ENCODE measurements at places on chromosomes 13 and 19.

DNA sequence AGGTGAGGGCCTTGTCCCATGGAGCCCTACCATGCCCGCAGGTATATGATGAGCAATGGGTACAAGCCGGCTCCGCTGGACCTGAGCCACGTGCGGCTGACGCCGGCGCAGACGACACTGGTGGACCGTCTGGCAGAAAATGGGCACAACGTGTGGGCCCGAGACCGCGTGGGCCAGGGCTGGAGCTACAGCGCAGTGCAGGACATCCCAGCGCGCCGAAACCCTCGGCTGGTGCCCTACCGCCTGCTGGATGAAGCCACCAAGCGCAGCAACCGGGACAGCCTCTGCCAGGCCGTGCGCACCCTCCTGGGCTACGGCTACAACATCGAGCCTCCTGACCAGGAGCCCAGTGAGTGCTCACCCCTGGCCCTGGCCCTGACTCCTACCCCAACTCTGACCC, 32.6 kb downstream of the RYR1 start:
- no peak for DNase-seq

GRCh38 chr19:29817316-29817715, 5.5 kb downstream of the CCNE1 start:
- no peak for DNase-seq

DNA sequence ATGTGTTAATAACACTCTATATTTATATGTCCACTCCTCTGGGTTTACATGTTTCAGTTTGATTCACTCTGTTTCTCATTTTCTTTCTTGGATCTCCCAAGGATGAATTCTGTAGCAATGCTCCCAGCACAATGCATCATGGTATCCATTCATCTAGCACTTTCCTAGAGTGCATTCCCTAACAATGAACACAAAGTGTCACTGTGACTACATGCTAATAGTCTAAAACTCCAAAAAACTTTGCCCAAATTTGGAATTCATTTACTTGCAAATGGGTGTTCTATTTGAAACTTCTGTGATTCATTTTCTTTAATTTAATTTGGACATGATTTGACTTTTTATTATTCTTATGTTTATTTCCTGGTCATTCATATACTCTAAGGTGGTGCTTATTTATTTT, 286.3 kb downstream of the POU4F1 start:
- peak; percentile 6 for DNase-seq

DNA sequence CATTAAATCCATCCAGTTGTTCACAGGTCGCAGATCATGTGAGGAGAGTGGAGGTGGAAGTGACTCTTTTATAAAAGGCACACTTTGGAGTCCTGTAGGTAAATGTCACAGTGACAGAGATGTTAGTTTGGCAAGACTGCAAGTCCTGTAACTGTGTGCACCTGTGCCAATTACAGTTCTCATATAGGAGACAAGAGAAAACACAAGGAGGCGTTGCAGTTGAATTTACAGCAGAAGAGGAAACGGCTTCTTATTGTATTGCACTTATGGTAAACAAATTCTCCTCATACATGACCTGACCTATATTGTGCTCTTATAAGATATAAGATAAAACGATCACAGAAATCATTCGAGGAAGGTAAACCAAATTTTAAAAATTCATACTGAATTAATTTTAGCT, 732.8 kb upstream of the SLC10A2 start:
- DNase-seq = no peak

- DNase-seq = no peak
Measured at GRCh38 chr13:89465366-89465765, 1794.2 kb downstream of the SLITRK5 start.

DNA sequence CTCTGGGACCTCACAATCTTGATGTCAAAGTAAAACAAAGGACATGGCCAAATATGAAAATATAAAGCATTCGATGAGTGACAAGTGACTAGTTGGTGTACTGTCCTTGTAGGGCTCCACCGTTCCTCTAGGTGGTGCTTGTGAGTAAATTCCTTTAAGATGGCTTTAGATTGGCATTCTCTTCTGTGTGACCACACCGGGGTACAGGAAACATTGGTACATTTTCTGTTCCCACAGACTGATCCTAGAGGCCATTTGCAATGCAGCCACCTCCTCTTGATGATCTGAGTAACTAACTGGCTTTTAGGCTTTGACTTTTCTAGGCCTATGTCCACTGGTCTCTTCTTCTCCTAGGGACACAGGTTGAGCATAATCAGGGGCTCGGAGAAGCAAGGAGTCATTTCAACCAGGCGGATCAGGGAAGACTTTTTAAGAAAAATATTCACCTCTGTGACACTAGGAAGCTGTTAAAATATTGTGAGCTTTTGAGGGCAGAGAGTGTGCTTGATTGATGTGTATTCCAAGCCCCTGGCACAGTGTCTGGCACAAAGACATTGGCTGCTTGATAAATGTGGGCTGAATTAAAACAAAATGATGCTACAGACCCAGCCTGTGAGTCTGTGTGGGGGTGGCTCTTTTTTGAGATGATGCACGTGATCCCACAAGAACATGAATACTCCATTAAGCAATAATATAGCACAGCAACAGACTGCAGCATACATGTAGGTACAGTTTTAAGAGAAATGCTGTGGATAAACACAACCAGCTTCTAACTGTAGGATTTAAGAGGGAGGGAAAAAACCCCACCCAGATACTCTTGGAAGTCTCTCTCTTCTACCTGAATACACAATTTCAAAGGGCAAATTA, 21.0 kb downstream of the EPSTI1 start:
- peak; percentile 70 for DNase-seq

- DNase-seq = peak; percentile 54
Measured at GRCh38 chr13:71218960-71219359, 648.0 kb downstream of the DACH1 start.

DNA sequence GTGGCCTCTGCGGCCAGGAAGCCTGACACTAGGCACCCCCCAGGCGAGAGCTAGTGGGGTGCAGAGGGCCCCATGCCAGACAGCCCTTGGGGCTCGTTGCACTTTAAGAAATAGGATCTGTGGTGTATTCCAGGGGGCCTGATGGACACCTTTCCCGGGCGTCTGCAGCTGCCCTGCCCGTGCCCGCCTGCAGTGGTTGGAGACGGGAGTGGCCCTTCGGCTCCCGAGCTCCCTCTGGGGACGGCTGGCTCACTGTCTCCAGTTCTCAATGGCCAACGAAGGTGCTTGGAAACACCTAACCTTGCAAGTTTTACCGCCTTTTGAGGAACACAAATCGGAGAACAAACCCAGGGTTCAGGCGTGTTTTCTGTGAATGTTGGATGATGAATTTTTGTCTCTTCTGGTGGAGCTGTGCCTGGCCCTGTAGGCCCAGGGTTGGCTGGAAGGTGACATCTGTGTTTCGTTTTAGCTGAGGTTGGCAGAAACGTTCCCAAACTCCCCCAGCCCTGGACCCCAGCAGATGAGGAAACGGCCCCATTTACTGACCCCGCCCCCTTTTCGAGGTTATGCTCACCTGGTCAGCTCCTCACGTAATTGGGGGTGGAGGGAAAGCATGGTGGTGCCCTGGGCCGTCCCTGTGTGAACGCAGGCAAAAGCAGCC, 17.4 kb upstream of the NPAS1 start:
- DNase-seq = no peak

GRCh38 chr13:105565136-105565727, 970.2 kb downstream of the EFNB2 start:
- no peak for DNase-seq

DNA sequence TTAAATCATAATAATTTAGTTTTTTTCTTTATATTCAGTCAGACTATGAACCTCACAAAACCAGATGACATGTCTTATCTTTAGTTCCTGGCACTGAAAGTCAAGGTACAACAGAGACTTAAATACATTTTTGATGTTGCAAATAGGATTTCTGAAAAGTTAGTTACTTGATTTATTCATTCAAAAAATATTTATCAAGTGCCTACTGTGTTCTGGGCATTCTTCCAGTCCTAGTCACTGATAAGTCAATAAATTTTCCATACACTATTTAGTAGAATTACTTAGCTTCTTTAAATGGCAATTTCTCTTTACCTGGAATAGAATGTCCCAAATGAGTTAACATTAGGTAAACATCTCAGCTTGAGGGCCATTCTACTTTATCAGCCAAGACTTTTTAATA, 938.3 kb upstream of the PCDH9 start:
- DNase-seq = no peak

- no peak for DNase-seq
Measured at GRCh38 chr13:110010404-110011138, 224.2 kb upstream of the IRS2 start.

DNA sequence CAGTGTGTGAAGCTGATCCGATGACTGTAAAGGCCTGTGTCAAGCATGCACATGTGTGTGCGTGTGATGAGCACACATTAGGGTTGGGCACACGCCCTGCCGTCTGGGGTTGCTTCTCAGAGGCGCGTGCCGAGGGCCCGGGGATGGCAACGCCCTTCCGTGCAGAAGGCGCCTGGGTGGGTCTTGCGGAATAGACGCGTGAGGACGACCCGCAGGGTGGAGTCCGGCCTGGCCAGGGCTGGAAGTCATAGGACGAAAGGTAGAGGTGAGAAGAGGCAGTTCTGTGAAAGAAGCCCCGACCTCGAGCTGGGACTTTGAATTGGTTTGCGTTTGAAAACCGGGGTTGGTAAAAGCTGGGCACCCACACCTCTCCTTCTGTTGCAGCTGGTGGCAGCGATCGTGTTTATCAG, 35.7 kb downstream of the TMEM255B start:
- DNase-seq = no peak

DNA sequence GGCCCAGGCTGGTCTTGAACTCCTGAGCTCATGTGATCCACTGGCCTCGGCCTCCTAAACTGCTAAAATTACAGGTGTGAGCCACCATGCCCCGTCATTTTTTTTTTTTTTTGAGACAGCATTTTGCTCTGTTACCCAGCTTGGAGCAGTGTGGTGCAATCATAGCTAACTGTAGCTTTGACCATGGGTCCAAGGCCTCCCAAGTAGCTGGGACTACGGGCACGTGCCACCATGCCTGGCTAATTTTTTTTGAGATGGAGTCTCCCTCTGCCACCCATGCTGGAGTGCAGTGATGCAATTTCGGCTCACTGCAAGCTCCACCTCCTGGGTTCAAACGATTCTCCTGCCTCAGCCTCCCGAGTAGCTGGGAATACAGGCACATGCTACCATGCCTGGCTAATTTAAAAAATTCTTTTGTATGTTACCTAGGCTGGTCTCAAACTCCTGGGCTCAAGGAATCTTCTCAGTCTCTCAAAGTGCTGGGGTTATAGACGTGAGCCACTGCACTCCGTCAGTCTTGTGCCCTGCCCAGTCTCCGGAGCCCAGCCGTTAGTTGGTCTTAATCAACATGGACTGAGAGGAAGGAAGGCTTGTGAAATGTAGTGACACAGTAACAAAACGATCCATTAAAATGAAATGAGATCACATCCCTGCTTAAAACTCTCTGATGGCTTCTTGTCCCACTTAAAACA, 1.4 kb upstream of the LRG1 start:
- DNase-seq = no peak

DNA sequence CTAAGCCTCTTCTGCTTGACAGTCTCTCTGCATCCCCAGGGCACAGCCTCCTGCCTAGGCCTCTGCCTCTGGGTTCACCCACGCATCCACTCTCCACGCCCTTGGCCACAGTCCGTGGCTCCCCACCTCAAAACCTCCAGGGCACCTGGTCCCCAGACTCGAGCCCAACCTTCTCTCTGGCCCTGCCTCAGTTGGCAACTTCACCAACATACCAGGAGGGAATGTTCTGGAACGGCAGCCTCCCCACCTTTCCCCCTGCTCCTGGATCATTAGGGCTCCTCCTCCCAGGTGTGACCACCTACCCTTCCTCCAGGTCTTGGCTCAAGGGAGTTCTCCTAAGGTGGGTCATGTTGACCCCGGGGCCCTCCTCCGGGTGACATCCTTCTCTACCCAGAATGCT, 69.1 kb downstream of the SOX1 start:
- DNase-seq = no peak

DNA sequence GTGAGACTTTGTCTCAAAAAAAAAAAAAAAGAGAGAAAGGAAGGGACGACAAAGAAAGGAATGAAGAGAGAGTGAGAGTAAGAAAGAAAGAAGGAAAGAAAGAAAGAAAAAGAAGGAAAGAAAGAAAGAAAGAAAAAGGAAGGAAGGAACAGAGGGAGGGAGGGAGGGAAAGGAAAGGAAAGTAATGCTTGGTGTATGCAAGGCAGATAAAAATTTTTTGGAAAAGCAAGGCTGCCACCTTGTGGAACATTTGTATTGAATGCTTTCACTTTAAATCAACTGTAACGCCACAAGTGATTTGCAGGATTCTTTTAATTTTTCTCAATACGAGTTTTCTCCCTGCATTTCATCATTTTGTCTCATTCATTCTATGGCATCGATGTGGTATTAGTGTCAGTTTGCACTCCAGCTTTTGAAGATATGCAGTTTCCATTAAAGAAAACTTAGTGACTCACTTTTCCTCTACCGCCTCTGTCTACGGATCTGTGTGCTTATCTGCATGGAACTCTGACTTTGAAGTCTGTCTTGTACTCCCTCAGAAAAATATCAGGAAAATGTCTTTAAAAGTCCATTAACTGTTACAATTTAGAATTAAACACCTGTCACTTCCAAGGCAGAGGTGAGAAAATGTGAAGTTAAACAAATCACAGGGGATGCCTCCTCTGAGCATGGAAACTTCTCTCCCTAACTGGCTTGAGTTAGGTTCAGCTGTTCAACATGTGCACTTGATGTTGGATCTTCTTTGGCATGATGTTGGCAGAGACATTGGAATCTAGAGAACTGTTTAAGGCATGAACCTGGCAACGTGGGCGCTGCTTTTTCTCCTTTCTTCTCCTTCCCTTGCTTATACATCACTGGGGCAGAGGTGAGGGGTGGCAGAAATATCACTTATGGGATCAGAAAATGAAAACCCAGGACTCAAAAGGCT, 20.0 kb upstream of the ZDHHC20 start:
- no peak for DNase-seq

DNA sequence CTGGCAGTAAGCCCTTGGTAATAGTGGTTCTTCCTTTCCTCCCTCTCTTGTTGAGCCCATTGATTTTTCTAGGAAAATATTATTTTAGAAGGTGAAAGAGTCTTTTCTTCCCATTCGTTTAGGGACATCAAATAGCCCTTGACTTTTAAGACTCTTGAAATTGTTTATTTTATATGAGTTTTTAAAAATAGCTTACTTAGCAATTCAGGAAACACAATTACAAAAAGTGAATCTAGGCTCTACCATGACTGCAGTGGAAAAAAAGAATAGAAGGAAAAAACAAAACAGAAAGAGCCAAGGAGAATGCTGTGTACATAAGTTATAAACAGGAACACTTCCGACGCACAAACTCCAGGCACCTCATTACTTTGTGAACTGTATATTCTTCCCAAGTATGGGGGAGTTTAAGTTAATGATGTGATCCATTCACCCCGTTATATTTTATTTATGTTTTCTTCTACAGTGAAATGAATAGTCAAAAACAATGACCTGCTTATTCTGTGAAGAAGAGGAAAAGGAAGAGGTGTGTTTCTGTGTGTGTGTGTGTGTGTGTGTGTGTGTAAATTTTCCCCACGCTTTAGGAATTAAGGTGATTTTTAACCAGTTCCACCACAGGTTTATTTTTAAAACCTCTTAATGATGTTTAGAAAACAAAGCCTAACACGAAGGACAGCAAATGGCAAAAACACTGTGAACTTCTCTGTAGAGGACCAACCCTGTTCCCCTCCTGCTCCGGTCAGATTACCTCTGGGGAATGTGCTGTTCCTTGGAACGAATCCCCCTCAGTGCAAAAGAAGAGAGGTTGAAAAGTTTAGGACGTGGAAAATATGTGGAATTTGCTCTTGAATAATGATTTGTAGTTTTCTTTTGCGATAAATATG, 266.3 kb downstream of the KLF5 start:
- no peak for DNase-seq

Measured in Caco-2 (cell line).